ENCODE measurements at places on chromosomes 2 and 18.

DNA sequence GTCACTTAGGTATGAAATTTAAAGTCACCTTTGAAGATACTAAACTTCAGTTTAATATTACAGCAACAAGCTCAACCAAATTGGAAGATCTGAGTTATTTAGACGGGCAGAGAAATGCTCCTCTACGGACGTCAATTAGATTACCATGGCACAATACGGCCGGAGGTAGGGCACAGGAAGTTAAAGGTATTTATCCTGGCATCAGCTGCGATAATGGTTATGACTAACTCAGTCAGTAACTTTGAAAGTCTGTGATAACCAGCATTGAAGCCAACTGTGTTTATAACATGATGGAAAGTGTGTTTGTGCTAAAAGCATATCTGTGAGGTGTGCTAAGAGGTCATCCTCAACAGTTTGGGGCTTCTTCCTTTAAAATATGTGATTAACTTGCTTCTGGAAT, 117.3 kb downstream of the WDSUB1 start:
- DNase-seq = no peak

- no peak for DNase-seq
Measured at GRCh38 chr2:164777847-164778461, 63.7 kb downstream of the COBLL1 start.

DNA sequence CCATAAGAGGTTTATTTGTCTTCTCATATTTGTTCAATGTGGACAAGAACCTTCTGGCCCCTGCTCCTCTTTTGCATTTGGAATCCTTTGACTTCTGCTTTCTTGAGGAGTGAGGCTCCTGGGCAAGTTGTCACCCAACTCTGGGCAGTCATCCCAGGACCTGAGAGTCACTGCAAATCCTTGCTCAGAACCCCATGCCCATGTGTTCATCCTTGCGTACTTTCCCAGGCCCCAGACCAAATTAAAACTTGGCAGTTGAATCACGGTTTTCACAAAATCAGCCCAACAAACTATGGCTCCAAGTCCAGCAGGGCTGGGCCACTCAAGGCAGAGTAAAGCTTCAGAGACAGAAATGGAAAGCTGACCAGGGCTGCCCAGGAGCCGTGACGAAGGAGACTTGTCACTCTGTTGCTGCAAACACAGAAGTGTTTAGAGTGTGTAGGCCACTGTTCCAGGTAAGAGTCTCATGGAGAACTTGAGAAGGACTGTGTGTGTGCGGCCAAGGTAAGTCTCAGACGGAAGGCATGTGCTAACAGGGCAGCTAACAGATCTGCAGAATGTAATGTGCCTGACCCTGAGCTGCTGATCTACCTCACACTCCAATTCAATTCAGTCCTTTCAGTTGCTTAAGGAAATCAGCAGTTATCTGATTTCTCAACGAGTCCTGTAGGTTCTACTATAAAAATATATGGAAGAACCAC, 549.4 kb upstream of the HS6ST1 start:
- no peak for DNase-seq

- no peak for DNase-seq
Measured at GRCh38 chr2:198890490-198890889, 567.2 kb downstream of the SATB2 start.

DNA sequence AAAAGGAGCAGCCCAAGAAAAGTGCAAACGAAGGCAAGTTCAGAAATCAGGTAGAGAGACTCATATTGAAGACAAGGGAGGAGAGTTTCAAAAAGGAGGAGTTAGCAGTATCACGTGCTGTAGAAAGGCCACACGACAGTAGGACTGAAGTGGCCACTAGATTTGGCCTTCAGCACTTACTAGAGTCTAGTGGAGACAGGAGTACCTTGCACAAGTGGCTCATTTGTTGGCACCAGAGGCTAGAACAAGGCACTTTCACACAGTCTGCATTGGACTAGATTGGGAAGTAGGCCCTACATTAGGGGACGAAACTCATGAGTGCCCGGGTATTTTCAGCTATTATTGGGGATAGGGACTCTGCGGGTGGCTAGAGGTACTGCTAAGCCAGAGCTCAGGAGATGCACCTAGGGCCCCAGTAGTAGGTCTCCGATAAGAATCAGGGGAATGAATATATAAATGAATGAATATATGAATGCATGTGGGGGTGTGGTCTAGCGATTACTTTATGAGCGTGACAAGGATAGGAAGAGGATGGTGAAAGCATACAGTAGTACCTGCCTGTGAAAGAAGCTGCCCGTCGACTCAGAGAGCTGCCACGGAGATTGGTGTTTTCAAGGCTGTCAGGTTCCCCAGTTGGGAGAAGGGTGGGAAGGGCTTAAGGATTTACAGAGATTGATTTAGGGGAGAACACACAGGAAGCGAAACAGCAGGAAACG, 1.4 kb upstream of the NCOA1 start:
- no peak for DNase-seq

GRCh38 chr2:183035298-183035953, 2.8 kb downstream of the NCKAP1 start:
- DNase-seq = no peak

- no peak for DNase-seq
Measured at GRCh38 chr2:156947261-156947660, 310.2 kb upstream of the GALNT5 start.

DNA sequence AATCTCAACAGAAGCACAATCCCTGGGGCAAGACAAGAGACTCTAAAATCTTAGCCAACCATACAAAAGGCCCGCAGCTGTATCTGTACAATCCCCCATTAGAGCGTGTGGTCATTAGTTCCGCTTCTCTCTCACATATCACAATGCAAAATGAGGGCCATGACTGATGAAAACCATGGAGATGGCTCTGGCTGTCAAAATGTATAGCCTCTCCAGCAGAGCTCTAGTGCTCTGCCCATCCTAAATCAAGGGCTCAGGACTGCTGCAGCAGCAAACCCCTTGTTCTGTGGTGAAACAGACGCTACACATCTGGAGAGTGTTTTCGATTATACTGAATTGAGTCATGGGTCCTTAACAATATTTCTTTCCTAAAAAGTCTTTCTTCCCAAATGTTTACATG, 221.0 kb downstream of the PID1 start:
- no peak for DNase-seq

GRCh38 chr2:108565778-108566375, 31.6 kb downstream of the LIMS1 start:
- no peak for DNase-seq

GRCh38 chr2:220961143-220961860, 610.8 kb downstream of the EPHA4 start:
- no peak for DNase-seq

DNA sequence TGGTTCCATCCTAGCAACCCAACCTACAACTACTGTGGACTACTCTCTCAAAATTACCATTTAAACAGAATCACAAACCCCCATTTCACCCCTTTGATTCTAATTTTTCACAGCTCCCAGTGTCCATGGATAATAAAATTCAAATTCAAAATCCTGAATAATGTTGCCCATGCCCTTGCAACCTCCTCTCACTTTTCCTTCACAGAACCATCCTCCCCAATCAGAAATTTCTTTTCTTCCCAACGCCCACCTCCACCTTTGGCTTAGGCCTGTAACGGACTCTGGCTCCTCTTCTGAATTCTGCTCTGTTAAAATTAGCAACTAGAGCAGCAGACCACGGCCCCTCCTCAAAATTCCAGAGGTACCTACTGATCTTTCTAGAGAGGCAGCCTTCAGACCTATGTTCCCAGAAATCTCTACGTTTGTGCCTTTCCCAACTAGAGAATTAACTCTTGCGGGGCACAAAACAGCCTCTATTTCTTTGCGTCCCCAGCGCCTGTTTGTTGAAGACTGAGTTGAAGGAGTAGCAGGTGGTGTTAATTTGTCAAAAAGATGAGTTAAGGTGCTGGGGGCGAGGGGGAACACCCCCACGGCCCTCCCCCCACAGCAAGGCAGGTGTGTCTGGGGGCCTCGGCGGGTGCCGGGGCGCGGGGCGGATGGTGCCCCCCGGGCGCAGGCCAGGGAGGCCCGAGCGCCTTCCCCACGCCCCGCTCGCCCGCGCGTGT, 428 bp upstream of the MAP3K20 start:
- no peak for DNase-seq

GRCh38 chr2:144374163-144374661, 145.7 kb downstream of the ZEB2 start:
- DNase-seq = no peak

GRCh38 chr2:65620524-65620923, 188.1 kb upstream of the SPRED2 start:
- no peak for DNase-seq

GRCh38 chr2:165766326-165766927, 27.6 kb downstream of the GALNT3 start:
- no peak for DNase-seq

Data from stimulated activated CD8-positive, alpha-beta memory T cell treated with anti-CD3 and anti-CD28 coated beads, Interleukin-15, amount 100 ng/mL, for 24 hours (primary cell).